NCI-H1048 (cell line): ENCODE measurements at places on chromosomes 2 and 18.

DNA sequence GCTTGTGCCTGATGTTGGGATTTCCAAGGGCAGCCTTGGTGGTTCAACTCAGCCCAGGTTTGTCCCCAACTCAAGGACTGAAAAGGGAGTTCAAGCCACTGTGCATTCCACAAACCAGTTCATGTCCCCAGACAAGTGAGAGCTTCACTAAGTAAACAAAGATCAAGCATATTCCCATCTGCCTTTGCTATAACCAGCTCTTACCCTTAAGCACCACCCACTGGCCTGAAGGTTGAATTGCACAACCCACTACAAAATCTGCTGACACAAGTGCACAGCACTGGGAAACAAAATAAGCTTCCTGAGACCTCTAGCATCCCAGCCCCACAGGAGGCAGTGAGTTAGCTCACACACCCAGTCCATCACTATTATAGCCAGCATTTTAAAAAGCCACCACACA lies 516.7 kb downstream of the NR4A2 start:
- DNase-seq = no peak

DNA sequence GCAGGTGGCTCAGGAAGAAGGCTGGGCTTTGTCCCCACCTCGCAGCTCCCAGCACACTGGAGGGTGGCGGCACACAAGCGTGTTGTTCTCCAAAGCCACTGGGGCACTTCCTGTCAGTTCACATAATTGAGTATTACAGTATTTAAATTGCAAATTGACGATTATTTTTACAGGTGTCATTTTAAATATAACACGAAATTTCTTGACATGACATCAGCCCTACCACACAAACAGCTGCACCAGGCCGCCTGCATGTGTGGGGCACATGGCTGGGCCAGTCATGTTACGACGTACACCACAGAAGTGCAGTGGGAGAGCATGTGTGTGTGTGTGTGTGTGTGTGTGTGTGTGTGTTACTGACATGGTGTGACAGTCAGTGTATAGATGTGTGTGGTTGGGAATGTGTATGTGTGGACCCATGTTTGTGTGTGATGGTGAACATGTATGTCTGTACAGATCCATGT lies 155.6 kb downstream of the TTC32 start:
- DNase-seq = no peak

DNA sequence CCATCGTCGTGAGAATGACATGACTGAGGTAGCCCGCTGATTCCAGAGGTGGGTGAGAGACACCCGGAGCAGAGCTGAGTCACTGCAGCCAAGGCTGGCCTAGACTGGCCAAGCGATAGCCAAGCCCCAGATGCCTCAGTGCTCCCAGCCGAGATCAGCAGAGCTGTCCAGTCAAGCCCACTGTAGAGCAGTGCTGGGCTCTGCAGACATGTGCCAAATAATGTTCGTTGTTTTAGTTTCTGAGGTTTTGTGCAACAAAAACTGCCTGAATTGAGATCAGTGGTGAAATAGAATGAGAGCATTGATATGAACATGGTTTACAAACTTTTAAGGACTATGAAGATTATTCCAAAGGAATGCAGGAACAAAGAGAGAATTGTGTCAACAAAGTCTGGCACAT lies 42.1 kb downstream of the INSIG2 start:
- DNase-seq = no peak

DNA sequence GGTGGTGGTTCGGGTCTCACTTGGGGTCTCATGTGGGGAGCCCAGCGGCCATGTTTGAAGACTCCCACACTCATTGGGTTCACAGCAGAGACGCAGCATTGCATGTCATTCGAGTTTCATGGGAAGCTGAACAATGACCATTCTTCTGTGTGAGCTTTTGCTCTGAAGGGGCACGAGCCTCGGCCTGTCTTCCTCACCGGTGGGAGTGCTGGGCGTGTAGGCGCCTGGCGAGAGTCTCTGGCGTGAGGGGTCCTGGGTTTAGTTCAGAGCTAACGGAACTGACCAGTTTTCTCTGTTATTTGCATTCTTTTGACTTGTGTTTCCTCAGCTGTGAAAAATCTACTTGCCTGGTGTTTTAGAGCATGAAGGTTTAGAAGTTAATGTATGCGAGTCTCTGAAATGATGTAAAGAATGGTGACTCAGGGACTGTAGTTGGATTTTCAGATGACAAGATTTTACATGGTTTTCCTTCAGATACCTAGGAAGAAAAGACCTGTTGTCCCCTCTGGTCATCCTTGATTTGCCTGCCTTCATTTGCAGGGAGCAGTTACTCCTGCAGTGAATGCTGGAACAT lies 98.1 kb downstream of the ARMC9 start:
- no peak for DNase-seq

GRCh38 chr2:154233231-154233630 lies 361.5 kb downstream of the GALNT13 start:
- no peak for DNase-seq

DNA sequence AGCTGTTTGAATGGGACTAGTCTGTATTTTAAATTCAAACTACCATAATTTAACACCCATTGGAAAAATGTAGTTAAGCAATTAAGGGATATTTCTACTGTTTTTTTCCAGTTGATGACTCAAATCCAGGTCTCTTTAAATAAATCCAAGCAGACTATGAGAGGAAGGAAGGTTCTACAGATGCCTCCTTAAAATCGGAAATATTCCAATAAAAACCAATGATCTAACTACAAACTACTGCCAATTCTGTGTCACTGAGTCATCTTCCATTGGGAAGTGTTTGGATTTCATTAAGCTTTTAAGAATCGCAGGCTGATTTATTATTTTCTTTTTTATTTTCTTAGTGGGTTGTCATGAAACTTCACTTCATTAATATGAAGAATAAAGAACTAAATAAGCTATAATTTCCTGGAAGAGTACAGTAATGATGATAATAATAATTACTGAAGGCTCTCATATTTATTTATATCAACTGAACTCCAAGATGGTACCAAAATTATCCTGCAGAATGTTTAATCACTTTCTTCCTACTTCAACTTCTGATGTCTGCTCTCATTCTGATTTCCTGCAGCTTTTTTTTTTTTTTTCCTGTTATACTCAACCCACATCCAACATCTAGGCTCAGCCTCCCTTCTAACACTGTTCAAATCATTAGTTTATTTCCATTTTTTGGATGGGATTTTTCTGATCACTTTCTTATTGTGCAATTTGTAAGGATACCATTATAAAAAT lies 166.3 kb upstream of the FN1 start:
- DNase-seq = no peak

- DNase-seq = no peak
These were observed 387.6 kb downstream of the NBAS start for GRCh38 chr2:15173501-15173900.

DNA sequence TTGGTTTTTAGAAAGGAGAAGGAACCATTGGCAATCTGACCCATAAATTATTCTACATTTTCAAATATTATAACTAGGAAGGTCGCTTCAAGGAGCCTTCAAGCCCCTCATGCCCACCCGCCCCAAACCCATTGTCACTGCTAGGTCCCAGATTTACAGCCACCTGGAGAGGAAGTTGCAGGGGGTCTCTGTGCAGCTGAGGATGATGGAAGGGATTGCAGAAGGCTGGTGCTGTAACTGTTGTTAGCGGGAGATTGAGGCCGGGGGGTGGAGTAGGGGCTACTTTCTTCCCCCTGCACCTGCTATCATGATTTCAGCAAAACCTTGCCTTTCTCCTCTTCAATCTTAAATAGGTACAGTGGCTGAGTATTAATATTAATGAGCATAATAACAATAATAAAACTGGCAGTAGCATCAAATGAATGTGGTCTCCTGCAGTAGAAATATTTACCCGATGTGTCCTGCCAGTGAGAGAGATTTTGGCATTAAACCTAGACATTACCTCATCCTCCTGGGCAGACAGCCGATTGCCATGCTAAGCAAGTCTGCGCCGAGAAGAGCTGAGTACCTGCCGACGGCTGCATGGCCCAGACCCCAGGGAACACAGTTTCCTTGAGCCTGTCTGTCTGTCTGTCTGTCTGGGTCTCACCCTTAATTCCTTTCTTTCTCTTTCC lies 225.4 kb downstream of the FAM210A start:
- DNase-seq = no peak

DNA sequence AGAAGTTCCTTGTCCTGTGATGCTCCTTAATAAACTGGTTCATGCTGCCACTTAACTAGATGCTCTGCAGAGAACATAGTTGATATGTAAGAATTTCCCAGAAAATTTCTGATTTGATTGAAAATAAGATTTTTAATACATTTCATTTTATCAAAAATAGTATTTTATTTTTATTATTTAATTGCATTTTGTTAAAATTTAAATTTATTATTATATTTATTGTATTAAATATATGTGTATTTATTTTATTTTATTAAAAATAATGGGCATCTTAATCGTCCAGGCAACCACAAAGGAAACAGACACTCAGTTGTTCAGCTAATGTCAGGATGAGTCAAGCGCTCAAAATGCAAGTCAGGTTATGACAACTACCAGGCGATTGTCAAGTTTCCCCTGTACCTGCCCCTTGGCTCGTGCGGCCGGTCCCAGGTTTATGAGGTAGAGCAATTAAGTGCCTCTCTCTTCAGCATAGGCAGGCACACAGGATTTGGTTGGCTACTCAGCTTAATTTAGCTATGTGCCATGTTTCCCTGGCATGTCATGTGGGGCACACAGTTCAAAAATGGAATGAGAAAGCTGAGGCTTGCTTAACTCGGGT lies 361.2 kb downstream of the RND3 start:
- DNase-seq = no peak

DNA sequence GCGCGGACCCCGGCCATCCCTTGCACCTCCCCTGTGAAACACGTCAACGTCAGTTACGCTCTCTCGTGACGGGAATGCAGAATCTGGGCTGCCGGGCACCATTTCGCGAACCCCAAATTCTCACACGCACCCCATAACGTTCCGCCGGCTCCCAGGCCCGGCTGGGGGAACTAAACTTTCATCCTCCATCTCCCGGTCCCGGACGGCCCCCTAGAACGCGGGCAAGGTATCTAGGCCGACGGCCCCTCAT lies 544 bp downstream of the DNAJC27 start:
- DNase-seq = no peak

DNA sequence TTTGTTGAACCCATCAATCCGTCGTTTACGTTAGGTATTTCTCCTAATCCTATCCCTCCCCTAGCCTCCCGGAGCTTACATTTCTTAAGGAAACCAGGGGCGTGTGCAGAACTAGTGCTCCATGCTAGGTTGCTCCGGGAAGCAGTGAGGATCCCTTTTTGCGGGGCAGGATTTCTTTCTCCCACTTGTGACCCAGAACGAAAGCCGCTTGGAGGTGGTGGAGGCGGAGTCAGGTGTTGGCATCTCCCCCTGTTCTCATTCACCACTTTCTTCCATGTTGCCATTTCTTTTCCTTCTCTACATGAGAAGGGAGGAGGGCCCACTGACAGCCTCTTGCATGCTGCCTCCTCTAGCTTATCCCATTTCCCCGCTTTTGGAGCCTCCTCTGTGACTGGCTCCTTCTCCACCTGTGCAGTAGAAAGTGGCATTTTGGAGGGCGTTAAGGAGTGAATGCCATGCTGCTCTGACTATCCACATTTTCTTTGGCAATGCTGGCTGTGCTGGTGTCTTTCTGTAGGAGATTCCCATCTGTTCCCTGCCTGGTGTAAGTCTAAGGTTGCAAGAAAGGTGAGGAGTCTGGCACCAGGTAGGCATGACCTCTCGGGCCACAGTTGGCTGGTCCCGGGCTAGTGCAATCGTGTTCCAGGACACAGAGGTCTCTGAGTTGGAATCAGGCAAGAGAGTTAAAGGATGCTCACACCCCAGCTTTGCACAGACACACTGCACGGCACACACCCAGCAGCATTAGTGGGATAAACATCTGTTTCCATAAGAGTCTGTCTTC lies 89.5 kb downstream of the ACKR3 start:
- DNase-seq = no peak

GRCh38 chr2:173942861-173943523 lies 22.2 kb downstream of the SP3 start:
- no peak for DNase-seq

DNA sequence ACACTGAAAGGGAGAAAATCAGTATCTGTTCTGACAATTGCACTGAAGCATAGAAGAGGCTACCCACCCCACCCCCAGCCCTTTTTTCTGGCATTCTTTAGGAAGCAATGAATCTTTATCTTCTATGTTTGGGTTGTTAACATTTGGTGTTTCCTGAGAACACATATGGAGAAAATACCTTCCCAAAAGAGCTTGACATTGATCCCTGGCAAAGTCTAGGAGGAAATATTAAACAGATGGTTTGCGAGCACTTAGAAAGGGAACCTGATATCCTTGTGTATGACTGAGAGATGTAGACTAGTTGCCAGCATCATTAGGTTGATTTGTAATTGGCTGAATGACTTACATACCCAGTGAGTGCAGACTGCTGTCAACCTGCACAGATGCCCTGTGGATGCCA lies 42.9 kb downstream of the DOK1 start:
- DNase-seq = no peak

- DNase-seq = no peak
These were observed 95.9 kb downstream of the COL3A1 start for GRCh38 chr2:189069855-189070619.

GRCh38 chr18:42929857-42930256 lies 185.6 kb downstream of the RIT2 start:
- no peak for DNase-seq

GRCh38 chr2:189954989-189955388 lies 107.5 kb downstream of the MSTN start:
- no peak for DNase-seq

DNA sequence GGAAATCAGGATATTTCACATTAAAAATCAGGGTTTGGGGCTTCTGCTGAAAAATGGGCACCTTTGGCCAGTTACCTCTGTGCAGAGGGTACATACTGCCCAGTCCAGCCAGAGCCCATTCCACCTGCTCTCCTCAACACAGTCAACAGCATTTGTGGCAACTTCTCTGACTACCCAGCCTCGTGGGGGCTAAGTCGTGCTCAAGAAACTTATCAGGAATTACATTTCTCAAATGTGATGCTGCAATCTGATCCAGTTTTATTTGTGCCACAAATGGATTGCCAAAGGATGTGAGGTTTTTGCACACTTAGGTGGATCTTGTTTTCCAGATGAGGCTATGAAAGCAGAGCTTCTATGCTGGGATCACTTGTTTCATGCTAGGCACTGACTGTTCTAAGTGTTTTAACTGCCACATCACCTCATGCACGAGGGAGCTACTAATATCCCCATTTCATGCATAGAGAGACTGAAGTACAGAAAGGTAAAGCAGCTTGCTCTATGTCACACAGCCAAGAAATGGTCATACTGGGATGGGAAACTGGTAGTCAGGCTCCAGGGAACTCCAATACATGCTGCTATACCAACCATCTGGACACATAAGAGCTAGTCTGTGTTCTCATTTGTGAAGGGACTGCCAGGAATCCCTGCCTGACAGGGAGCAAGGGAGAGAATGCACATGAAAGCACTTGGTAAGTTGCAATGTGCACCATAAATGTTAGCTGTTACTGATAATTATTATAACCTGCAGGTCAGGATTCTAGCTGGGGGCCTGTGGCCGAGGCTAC lies 89.0 kb upstream of the HK2 start:
- no peak for DNase-seq

GRCh38 chr18:24764766-24765165 lies 304.3 kb downstream of the HRH4 start:
- DNase-seq = no peak

- DNase-seq = no peak
These were observed 1.7 kb upstream of the CELF4 start for GRCh38 chr18:37567061-37567993.
